ENCODE measurements at places on chromosomes 2 and 18.
A peak's percentile ranks its signal among the peaks of the same experiment; 100 is the strongest.

DNA sequence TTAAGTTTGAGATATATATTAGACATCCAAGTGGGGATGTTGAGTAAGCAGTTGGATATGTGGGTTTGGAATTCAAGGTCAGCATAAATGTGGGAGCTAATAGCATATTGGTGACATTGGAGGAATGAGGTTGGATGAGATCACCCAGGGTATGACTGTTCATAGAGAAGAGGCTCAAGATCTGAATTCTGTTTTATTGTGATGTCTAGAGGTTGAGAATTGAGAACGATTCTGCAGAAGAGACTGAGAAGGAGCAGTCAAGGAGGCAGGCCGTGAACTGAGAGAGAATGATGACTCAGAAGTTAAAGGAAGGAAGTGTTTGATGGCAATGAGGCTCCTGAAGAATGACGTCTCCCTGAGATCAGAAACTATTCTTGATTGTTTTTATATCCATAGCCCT lies 5.9 kb downstream of the SERPINB11 start:
- no peak for DNase-seq

DNA sequence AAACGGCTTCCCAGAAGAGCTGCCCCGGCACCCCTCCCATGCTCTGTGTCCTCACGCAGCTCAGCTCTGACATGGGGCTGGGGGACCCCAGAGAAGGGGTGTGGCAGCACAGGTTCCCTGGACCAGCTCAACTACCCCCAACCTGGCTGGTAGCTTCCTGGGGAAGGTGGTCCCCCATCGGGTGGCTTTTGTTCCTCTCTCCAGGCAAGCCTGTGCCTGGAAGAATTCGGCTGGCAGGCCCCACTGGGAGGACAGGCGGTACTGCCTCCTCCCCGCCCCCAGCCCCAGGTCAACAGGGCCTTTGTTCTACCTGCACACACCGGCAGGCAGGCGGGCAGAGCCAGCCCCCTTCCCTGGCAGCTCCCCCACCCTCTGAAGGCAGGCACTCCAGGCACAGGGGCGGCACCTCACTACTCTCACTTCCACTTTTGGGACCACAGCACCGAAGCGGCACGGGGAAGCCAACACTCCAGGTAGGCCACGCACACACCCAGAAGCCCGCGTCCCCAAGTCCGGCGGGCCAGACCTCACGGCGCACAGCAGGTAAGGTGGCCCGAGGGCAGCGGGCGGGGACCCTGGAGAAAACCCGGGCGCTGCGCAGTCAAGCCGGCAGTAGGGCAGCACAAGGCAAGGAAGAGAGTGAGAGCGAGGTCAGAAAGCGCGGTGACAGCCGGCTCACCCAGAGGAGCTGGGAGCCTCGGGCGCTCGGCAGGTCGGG lies 1.3 kb downstream of the HS6ST1 start:
- DNase-seq: peak; percentile 14

DNA sequence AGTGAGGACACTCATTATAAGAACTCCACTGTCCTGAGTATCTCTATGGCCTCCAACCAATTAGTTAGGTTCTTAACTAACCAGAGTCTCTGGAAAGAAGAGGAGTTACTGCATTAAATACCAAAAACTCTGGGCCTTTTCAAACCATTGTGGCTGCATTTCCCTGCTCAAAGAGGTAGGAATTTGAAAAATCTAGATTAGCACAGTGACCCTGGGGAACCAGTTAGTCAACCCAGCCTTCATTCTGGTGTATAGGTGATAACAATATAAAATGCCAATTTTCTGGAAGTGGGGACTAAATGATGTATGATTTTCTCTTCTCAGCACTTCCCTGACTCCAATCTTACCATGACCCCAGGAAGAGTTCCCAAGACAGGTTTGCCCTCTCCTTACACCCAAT lies 287.8 kb upstream of the SETBP1 start:
- no peak for DNase-seq

DNA sequence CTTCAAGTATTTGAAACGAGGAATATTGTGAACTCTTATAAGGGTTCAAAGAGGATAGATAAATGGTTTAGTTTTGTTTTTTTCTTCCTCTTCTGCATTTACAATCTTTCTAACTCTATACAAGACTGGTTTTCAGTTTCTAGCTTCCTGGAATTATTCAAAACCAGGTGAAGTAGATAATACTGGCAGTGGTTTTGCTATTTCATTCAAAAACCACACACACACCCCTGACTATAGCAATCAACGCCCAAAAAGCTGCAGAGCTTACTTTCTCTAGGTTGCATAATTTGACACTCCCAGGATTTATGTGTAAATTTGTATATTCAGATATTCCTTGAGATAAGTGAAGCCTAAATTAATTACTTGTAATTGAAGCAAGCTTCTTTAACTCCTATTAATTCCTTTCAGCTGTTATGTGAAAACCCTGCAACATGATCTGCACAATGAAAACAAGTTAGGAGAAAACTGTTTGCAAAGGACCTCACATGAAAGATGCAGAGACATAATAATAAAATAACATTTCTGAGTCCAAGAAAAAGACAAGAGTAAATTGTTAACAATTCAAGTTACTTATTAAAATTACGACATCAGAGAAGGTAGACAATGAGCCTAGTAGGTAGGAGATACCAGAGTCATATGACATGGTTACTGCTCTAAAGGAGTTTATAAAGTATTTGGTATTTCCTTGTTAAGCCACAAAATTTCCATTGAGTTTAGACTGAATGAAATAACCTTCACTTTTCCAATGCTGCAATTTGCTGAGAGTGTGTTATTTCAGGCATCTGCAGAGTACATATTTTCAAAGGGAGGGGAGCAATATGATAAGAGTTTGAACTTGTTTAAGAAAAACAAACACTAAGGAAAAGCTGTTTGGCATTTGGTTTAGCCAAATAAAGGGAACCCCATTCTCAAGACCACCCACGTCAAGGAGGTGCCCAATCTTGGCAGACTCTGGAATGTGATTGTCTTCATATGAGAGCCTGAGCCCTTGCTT lies 1.6 kb upstream of the NFE2L2 start:
- no peak for DNase-seq

DNA sequence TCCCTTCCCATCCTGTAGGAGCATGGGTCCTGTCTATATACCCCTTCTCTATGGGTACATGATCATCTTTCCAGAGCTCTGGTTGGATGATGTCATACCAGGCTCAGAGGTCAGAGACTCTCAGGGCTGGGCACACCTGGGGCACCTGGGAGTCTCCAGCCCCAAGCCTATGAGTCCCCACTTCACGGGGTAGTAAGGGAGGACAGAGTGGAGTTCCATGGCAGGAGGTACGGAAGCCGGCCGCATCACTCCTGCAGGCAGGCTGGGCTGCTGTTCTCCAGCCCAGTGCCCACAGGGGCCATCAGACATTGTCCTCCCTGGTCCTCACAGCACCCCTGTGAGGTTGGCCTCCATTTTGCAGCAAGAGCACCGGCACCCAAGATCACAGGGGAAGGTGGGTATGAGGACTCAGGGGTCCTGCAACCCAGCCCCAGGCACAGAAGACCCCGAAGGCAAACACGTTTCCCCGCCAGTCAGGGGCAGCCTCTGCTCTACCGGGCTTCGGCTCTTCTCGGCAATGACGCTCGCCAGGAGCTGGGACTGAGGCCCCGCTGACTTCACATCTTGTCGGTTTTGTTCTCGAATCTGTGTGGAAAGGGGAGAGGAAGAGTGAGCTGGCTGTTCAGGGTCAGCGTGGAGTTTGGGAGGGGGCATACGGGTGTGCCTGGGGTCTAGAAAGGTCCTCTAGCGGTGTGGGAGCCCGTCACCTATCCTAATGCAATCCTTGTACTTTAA lies 91.5 kb downstream of the ADD2 start:
- no peak for DNase-seq

- DNase-seq: no peak
Measured at GRCh38 chr2:98507891-98508708, 63.4 kb downstream of the INPP4A start.

GRCh38 chr2:232488721-232489300 lies 1.2 kb upstream of the ECEL1 start:
- DNase-seq: no peak

DNA sequence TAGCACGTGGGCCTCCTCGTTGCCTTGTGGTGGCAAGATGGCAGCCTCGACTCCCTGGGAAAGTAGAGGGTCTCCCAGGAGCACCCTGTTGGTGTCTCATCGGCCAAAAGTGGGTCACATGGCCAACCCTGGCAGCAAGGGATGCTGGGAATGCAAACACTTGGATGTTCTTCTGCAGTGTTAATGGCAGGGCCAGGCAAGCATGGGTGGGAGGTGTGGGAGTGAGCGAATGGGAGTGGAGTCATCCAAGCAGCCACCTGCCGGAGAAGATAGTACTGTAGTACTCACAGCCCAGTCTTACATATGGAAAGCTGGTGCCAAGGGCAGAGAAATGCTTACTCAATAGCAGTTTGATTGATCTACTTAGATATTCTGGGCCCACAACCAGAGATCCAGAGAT lies 122.2 kb downstream of the INHBB start:
- DNase-seq: no peak

- DNase-seq: no peak
Measured at GRCh38 chr2:229301237-229301636, 30.1 kb upstream of the PID1 start.

DNA sequence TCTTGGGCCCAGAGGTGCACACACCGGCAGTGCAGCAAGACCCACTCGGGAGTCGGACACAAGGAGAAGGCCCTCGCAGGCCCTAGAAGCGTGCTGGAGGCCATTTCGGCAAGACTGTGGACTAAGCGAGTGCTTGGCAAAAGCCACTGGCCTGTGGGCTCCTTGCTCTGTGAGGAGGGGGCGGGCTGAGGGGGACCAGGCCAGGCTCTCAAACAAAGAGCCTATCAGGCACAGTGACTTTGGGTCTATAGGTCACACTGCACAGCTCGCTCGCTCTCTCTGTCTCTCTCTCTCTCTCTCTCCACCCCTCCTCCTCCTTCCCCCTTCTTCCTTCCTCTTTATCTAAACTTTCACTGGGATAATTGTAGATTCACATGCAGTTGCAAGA lies 23.6 kb upstream of the ZCCHC2 start:
- DNase-seq: no peak

- DNase-seq: no peak
Measured at GRCh38 chr2:29816651-29817050, 104.7 kb downstream of the ALK start.

GRCh38 chr18:34710458-34710914 lies 388 bp downstream of the DTNA start:
- no peak for DNase-seq

- no peak for DNase-seq
Measured at GRCh38 chr2:96485350-96485749, 19.8 kb downstream of the NEURL3 start.

DNA sequence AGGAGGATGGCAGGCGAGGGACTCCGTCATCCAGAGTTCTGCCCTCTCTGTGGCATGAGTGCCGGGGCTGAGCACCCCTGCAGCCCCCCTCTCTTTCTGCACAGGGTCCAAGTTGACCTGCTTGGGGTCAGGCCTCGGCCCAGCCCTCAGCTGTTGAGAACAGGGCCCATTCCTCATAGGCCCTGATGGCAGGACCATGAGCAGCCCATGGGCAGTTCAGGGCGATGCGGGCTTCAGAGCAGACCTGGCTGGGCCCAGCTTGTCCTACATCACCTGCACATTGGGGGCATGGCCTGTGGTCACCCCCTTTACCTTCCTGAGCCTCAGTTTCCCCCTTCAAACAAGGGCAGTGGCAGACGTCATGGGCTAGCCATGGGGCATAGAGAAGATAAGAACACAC lies 238.1 kb downstream of the SEPTIN10 start:
- DNase-seq: no peak

GRCh38 chr2:230161184-230161583 lies 58.6 kb downstream of the SP110 start:
- DNase-seq: no peak

DNA sequence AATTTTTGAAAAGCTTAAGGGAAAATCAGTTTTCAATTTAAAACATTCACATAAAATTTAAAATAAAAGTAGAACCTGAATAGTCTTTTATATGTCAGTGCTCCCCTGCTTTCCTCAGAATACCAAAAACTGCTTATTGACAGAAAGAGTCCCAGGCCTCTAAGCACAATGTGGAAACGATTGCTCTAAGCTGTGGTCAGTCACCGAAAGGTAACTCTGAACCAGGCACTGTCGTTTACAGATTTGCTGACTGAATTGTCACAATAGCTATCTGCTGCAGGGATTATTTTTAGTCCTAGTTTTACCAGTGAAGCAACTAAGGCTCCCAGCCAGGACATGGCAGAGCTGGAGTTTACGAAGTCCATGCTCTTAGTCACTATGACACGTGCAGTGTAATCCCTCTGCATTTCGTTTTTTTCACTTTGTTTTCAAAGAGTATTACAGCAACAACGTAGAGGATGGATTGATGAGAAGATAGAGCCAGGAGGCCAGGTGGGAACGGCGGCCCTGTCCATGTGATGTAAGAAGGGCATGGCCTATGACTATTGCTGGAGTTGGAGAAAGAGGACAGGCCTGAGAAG lies 28.1 kb upstream of the TMEM247 start:
- no peak for DNase-seq

DNA sequence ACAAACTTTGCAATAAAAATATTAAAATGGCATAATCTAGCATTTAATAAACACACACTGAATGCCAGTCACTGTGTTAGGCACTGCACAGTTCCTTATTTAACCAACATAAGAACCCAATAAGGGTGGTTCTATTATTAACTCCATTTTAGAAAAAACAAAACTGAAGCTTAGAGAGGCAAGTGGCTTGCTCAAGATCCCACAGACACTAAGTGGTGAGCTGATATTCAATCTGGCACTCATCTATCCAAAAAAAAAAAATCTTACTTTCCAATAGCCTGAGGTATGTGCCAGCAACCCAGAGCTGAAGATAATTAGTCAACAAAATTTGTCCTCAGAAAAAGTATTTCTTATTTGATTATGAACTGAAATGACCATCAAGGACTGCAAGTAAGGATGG lies 799 bp downstream of the CYTIP start:
- DNase-seq: no peak

GRCh38 chr2:111534910-111535352 lies 349.1 kb downstream of the ANAPC1 start:
- DNase-seq: no peak

DNA sequence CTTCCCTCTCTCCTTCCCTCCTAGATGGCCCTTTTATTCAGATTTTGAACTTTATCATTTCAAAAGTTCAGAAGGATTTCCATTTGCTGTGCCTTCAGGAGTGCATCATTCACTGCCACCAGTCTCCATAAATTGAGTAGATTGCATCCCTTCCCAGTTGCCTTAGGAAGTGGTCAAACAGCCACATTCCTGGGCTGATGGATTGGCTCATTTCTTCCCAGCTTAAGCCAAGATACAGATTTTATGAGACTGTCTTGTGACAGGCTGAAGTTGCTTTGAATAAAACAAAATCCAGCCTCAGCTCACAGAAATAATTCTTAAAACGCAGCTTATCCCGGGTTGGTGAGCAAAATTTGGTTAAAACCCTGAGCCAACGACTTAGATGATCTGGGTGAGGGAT lies 9.8 kb downstream of the NRP2 start:
- no peak for DNase-seq

- no peak for DNase-seq
Measured at GRCh38 chr18:55252901-55253300, 293.6 kb upstream of the CCDC68 start.

GRCh38 chr2:134722728-134723127 lies 3.9 kb upstream of the TMEM163 start:
- no peak for DNase-seq

- DNase-seq: no peak
Measured at GRCh38 chr18:48735080-48735676, 196.3 kb downstream of the CTIF start.

Measured in mucosa of gallbladder (tissue), 1 donor.